ENCODE measurements at places on chromosomes 2 and 18. TPM values are rescaled to one million over a fixed set of nuclear protein-coding genes. Genes with fewer than 3 reads are reported as not detected.

GPR45 gene
- not detected for total RNA-seq

POTEI gene
- total RNA-seq, result not detected

SPR gene
- 39.4 TPM for total RNA-seq

REG3A gene
- not detected for total RNA-seq

DNA sequence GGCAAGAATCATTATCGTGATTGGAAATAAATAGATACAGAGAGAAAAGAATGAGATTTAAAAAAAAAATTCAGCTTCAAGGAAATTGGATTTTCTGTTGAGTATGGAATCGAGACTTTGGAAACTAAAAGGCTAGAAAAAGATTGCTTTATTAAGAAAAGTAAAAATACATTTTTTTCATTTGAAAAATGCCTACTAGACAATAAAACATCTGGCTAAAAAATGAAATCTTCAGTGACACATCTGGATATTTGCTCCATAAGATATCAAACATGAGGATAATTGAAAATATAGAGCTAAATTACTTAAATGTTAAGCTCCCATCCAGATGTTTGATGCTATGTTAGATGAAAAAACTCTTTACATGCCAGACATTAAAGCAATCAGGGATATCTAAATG is 879.5 kb downstream of the TSN start:
- DNase-seq, result no peak

GRCh38 chr2:134334542-134335353 is 80.9 kb downstream of the MGAT5 start:
- DNase-seq, result no peak

DNA sequence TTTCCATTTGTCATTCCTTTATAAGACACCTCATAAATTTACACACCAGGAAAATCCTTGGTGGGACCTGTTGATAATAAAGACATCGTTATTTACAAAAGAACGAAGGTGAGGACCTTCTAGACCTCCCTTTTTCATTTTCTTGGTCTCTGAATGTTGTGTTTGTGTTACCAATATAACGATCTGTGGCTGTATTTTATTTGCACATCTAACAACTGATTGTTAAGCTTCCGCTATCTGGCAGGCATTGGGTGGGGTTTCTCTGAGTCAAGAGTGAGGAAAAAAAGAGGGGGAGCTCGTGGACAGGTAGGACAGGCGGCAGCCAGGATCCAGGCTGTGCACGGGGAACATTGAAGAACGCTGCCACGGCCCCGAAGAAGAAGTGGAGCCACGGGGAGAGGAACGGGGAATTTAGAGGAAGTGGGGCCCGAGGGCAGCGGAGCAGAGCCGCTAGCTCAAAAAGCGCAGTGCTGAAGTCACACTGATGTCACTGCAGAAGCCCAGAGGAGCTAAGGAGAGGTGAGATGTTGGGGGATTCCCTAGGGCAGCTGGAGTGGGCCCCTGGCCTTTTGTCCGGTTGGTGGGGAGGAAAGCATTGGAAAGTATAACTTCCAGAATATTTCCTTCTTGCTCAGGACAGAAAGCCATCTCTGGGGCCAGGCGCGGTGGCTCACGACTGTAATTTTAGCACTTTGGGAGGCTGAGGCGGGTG is 20.9 kb upstream of the DNMT3A start:
- no peak for DNase-seq

- no peak for DNase-seq
Observed at GRCh38 chr2:212177724-212178123, 360.9 kb downstream of the ERBB4 start.

DNA sequence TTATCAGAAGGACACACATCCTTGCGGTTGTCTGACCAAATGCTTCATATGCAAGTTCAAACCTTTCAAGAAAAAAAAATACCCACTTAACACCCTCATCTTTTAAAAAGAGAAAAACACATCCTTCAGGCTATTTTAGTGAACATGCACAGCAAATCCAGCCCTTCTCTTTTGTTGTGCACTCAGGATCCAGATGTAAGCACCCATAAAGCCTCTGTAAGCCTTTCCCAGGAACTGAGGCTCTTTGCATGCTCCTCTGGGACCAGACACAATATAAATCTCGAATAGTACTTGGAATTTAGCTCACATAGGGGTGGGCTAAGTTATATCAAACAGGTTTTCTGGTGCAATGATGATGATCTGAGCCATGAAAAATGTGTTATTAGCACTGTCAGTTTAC is 308.8 kb upstream of the FAM98A start:
- no peak for DNase-seq

GRCh38 chr2:4020649-4021048 is 317.3 kb downstream of the DCDC2C start:
- no peak for DNase-seq

- no peak for DNase-seq
Observed at GRCh38 chr2:156077041-156077742, 255.3 kb downstream of the NR4A2 start.

DNA sequence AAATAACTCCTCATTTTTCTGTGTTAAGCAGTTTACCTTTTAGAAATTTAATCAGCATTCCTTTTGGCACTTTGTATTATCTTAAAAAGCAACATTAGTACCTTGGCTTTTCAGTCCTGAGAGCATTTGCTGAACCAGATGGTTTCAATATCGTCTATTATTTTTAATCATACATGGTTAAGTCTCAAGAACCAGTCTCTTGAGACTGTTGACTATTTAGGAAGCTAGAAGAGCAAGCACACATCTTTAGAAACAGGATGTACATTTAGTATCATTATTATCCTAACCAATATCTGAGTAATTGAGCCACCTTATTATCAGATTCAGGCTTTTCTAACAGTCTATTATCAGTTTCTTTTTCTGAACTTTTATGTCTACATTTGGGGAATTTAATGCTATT is 28.2 kb upstream of the ZEB2 start:
- no peak for DNase-seq

- no peak for DNase-seq
Observed at GRCh38 chr18:33716061-33716683, 138.2 kb downstream of the ASXL3 start.

All from heart right ventricle (tissue), 16 donors.